ENCODE measurements at places on chromosomes 13 and 19. TPM values are rescaled to one million over a fixed set of nuclear protein-coding genes. Genes with fewer than 3 reads are reported as not detected.

DNA sequence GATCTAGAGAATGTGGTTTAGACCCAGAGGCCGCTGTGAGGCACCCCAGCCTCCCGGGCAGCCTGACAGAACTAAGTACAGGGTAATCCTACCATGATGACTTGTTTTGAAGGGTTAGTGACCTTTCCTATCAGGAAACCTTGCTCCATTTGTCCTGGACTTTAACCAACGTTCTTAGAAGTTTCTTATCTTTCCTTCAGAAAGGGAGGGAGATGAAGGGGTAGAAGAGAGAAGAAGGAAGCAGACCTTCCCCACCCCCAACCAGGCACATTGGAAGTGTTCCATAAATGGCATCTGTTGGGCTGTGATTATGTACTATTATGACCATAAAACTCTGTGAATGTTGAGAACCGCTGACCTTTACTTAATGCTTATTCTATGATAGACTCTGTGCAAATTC, 184.2 kb downstream of the OXGR1 start:
- no peak for DNase-seq

DNA sequence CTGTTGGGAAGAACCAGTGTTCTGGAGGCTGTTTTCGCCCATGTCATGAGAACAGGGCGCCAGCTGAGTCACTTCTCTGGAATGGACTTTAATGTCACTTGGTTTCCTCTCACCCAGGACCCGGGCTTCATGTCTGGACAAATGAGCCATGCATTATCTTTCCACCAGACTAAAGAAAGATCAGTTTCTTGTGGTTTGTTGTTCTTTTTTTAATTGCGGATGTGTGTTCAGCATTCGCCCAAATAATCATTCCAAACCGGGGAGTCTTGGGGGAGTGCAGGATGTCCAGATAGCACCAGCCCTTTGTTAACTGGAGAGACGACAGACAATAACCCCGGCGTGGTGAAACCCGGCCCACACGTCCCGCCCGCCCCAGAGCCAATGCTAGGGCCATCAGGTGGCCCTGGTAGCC, 102.5 kb downstream of the COL4A2 start:
- peak; percentile 90 for DNase-seq

GRCh38 chr13:27765650-27766049, 26.6 kb upstream of the GSX1 start:
- DNase-seq: no peak

GRCh38 chr13:64274481-64275217, 2859.0 kb upstream of the PCDH20 start:
- DNase-seq: no peak

- no peak for DNase-seq
Observed at GRCh38 chr13:20337884-20338551, 105.9 kb upstream of the GJB6 start.

ISYNA1 gene
- total RNA-seq: 48.4 TPM

DNA sequence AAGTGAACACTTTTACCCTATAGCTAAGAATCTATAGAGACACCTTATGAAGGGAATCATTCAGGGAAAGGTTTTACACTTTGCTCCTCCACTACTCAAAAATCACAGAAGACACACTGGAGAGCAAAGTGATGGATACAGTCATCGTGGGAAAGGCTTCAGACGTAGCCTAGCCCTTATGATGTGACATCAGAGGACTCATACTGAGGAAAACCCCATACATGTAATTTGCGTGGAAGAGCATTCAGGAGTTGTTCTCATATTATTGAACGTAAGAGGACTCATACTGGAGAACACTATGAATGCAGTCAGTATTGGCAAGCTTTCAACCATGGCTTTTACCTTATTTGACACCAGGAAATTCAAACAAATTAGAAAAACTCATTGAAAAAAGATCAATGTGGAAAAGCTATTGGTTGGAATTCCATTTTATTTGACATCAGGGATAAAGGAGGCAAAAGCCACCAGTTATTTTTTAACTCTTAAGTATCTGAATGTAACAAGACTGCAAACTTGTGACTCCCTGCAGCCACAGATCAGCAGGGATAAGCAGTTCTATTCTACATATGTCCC, 16.1 kb upstream of the ZNF274 start:
- no peak for DNase-seq

TLE6 gene
- 0.97 TPM for total RNA-seq

GRCh38 chr13:31588893-31589292, 150.4 kb upstream of the RXFP2 start:
- DNase-seq: no peak

ZNF837 gene
- 2.9 TPM for total RNA-seq

- no peak for DNase-seq
Observed at GRCh38 chr13:43652760-43653159, 134.0 kb downstream of the ENOX1 start.

GRCh38 chr19:1657746-1658145, 5.3 kb upstream of the TCF3 start:
- no peak for DNase-seq

DNA sequence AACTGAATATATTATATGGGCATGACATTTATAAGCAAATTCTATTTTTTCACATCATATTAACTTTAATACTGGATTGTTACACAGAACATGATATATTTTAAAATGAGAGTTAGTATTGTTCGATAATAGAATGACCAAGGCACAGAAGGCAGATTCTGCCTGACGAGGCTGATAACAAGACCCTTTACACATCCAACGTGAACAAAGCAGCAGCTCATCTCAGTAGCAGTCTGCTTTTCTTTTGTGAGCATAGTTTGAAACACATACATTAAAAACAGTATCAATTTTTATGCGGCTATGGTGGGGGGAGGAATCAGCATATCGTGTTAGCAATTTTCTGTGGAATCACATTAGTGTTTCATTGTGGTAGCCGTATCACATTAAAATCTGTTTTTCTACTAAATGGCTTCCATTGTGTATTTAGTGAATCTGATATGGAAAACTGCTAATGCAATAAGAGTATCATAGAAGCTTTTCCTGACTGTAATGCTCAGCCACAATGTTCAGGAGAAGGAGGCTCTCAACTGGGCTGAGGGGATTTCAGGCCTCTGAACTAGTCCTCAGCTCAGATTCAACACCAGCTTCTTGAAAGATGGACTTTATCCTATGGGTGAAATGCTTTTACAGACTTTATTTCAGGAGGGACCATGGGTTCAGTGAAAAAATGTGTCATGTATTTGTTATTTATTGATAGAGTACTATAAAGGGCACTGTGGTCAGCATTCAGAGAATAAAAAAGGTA, 4.0 kb downstream of the SMAD9 start:
- DNase-seq: no peak

SLC25A41 gene
- total RNA-seq: not detected

- peak; percentile 33 for DNase-seq
Observed at GRCh38 chr13:30394751-30395191, 27.5 kb upstream of the UBE2L5 start.

DNA sequence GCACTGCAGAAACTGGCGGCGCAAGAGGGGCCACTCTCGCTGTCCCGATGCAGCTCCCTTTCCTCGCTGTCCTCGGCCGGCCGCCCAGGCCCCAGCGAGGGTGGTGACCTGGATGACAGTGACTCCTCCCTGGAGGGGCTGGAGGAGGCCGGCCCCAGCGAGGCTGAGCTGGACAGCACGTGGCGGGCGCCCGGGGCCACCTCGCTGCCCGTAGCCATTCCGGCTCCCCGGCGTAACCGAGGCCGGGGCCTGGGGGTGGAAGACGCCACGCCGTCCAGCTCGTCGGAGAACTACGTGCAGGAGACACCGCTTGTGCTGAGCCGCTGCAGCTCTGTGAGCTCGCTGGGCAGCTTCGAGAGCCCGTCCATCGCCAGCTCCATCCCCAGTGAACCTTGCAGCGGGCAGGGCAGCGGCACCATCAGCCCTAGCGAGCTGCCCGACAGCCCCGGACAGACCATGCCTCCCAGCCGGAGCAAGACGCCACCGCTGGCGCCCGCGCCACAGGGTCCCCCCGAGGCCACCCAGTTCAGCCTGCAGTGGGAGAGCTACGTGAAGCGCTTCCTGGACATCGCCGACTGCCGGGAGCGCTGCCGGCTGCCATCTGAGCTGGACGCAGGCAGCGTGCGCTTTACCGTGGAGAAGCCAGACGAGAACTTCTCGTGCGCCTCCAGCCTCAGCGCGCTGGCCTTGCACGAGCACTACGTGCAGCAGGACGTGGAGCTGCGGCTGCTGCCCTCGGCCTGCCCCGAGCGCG, 12.4 kb downstream of the C19orf25 start:
- no peak for DNase-seq

DNA sequence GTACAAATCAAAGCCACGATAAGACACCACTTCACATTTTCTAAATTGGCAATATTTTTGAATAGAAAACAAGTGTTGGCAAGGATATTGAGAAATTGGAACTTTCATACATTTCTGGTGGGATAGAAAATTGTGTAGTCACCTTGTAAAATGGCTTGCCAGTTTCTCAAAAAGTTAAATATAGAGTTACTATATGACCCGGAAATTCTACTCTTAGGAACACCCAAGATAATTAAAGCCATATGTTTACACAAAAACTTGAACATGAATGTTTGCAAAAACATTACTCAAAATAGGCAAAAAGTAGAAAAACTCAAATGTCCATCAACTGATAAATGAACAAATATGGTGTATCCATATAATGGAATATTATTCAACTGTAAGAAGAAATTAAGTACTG, 552.5 kb downstream of the TBC1D4 start:
- DNase-seq: no peak

TBC1D4 gene
- 28.7 TPM for total RNA-seq

DNA sequence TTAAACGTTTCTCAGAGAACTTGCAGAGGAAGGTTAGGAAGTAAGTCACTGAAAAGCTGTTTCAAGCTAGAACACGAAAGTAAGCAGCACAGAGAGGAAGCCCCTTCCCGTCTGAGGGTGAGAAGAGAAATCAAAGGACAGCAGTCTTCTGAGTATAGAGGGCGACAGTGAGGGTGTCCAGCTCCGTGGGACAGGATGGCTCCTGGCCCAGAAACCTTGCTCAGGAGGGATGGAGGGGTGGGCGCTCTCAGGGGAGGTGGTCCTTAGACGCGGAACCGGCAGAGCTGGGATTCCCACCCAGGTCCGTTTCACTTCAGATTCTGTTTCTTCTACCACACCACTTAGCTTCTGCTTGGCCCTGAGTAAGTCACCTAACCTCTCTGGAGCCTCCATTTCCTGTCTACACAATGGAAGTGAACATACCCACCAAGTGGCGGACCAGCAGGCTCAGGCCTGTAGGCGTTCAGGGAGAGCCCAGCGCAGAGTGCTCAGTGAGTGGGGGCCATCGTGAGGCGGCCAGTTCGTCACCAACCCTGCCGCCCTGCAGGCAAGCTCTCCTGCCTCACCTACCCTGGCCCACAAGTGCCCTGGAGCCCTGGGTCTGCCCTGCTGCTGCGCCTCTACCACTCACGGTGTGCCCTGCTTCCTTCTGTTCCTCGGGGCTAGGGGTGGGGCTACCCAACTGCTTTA, 5.5 kb upstream of the RSPH6A start:
- no peak for DNase-seq

SEMA6B gene
- under 0.01 TPM for total RNA-seq

- no peak for DNase-seq
Observed at GRCh38 chr13:83839146-83839545, 43.1 kb downstream of the SLITRK1 start.

TMEM145 gene
- total RNA-seq: not detected

- no peak for DNase-seq
Observed at GRCh38 chr19:56310462-56310861, 4.2 kb downstream of the ZSCAN5A start.

GRCh38 chr19:10339380-10339960, at the start of gene ICAM3:
Gene ICAM3 (minus strand): TSS chr19:10339624. CDS start chr19:10339614, 10 bp downstream.
- no peak for DNase-seq

DNA sequence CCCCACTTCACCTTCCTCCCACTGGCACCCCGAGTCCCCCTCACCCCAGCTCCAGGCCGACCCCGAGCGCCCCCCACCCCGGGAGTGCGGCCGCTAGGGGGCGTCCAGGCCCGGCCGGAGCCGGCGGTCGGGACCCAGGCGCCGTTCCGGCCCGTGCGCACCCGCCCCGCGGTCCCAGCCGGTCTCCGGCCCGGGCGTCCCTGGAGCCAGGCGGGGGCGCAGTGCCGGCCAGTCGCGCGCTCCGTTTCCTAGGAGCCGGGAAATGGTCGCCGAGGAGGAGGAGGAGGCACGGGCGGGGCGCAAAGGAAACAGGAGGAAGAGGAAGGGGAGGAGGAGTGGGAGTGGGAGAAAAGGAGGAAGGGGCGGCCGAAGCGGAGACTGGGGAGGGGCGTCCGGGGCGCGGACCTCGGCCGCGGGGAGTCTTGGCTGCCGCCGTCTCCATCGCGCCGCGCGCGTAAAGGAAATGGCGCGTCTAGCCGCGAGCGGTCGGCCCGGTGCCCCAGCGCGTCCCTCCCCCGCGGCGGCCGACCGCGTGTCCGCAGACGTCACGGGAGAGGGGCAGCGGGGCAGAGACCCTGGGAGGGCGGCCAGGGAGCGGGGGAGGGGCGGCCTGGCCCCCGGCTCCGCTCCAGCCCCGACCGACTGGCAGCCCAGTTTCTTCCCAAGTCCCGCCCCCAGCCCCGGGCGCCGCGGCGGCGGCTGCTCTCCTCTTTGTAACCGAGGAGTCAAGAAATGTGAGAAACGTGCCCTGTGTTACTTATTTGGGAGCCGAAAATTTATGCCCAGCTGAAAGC, 1.1 kb upstream of the KCTD15 start:
- DNase-seq: peak; percentile 89

SBK2 gene
- not detected for total RNA-seq

- DNase-seq: no peak
Observed at GRCh38 chr13:46526100-46526735, 26.8 kb upstream of the LRCH1 start.

DNA sequence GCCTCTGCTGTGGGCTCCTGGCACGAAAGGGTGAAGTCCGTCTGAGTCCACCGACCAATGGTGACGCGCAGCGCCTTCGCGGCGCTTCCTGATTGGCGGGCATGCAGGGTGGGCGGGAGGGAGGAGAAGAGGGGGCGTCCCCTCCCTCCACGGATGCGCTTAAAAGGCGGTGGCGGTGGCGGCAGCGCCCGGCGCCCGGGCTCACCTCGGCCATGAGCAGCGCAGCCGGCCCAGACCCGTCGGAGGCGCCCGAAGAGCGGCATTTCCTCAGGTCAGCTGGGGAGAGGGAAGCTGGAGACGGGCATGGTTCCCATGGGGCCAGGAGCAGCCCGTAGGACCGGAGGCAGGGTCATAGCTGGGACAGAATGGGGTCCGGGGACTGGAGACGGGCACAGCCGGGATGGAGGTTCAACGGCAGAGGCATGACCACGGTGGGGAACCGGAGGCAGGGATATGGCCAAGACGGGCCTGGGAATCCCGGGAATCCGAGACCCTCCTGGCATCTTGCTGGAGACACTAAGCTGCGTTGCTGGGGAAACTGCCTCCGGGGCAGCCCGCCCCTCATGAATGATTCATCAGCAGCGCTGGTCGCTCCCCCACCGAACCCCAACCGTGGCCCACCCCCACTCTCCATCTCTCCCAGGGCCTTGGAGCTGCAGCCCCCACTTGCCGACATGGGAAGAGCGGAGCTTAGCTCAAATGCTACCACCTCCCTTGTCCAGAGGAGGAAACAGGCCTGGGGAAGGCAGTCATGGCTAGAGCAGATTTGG, at the start of gene YJEFN3:
YJEFN3 (plus strand) TSS at position 191 of the 770 bp plus-strand sequence; CDS start at position 213, 22 bp downstream.
- DNase-seq: peak; percentile 26

DNA sequence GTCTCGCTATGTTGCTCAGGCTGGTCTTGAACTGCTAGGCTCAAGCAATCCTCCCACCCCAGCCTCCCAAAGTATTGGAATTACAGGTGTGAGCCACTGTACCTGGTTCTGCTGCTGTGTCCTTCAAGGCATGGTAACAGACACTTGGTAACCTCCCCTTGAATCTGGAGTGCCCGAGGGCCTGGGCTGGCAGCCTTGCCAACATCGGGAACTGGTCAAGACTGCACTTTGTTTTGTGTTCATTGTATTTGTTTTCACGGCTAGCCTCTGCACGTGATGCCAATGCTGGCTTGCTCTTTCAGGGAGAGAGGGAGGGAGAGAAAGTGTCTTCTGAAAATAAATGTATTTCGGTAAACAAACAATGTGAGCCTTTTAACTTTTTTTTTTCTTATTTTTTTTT, 12.0 kb downstream of the CERS4 start:
- DNase-seq: no peak

Measured in fibroblast of villous mesenchyme (primary cell).